ENCODE measurements at places on chromosomes 7 and 10.

- no peak for DNase-seq
Measured at GRCh38 chr7:79681454-79681853, 228.0 kb upstream of the MAGI2 start.

DNA sequence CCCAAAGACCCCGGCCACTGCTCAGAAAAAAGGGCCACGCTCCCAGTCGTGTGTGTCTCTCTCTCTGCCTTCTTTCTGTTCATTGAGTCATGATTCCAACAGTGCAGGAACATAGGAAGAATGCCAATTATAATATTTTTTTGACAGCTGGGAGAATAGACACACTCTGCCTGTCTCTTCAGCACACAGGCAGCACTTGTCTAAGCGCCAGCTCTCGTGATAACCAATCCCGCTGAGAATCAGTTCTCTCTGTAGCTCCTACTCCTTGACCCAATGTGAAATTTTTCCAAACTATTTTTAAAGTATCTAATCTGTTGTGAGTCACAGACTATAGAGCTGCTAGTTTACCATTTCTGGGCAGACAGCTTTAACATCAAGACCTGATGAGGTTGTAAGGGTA lies 145.7 kb upstream of the RHEB start:
- peak; percentile 16 for DNase-seq

GRCh38 chr10:113064039-113064438 lies 114.0 kb downstream of the TCF7L2 start:
- no peak for DNase-seq

- DNase-seq = peak; percentile 98
Measured at GRCh38 chr10:71840177-71840957, 10.7 kb downstream of the PSAP start.

GRCh38 chr7:140326116-140326928 lies 72.0 kb downstream of the SLC37A3 start:
- peak; percentile 46 for DNase-seq

GRCh38 chr7:1054438-1054837 lies 10.1 kb downstream of the GPR146 start:
- DNase-seq = no peak

- no peak for DNase-seq
Measured at GRCh38 chr10:51425431-51425830, 274.0 kb downstream of the CSTF2T start.

DNA sequence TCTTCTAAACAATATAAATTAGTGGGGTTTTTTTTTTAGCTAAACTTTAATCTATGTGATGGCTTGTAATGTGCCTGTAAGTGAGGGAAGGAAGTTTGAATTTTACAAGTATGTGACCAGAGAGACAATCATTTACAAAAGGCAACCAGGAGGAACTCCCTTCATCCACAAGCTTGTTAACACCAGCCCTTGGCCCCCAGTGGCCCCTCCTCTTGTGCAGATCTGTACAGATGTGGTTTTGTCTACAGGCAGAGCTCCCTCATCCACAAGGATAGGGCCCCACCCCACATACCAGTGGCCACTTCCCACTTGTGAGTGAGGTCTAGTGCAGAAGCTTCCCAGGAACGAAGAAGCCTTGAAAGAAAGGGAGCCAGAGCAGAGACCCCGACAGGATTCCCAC lies 234.1 kb upstream of the KMT2E start:
- DNase-seq = no peak

GRCh38 chr7:107758667-107759066 lies 14.7 kb downstream of the CBLL1 start:
- no peak for DNase-seq

DNA sequence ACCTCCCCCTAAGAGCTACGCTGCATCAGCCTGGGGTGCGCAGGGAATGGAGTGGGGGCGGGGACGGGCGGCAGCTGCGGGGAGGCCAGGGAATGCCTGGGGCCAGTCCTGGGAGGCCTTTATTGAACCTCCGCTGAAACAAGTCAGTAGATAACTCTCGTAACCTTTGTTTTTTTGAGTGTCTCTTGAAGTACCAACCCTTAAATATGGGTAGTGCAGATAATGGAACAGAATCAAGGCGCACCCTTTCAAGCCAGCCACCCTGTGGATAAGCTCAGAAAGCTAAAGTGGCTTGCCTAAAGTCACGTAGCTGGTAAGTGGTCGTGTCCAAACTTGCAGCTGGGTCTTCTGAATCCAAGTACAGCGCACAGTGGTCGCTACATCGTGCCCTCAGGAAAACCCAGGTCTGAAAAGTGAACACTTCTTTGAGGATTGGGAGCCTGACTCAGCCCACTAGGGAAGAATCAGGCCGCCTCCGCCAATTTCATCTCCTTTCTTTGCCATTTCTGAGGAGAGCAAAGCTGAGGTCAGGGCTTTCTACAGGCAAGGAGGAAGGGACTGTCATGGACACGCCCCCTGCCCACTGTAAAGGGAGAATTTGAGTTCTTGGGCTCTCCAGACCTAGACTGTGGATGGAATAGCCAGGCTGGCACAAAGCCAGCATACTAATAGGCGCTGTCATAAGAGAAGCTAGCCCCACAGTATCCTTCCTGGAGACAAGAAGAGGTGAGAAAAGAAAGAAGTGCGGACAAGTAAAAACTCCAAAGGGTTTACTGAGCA lies 3.2 kb upstream of the EGR2 start:
- DNase-seq = no peak

GRCh38 chr7:156988343-156989185 lies 21.9 kb downstream of the MNX1 start:
- no peak for DNase-seq

DNA sequence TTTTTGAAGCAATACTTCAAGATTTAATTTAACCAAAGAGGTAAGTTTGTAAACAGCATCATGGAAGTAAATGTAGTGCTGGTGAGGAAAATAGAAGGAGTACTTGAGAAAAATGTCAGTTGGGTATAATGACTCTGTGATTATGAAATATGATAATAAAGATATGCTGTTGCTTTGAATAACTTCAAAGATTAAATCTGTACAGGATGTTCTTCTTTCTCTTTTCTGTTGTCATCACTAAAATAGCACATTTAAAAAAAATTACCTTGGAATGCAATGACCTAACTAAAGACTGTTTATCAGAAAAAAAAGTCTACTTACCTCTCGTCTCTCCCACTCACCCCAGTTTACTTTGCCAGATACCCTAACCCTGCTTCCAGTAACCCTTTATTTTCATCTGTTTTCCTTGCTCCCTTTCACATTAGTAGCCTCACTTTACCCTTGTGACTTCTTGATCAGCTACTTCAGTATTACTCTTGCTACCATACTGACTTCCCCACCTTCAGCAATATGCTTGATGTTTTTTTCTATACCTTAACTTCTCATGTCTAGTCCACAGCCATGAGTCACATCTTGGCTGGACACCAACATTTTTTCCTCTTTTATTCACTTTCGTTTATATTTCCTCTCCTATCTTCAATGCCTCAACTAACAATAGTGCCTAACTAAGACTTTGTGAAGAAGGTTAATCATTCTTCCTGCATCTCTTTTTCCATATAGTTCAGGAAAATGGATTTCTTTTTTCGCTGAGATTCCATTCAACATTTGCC lies 29.7 kb upstream of the TAS2R16 start:
- no peak for DNase-seq

- no peak for DNase-seq
Measured at GRCh38 chr7:107711301-107711700, 32.6 kb upstream of the CBLL1 start.

DNA sequence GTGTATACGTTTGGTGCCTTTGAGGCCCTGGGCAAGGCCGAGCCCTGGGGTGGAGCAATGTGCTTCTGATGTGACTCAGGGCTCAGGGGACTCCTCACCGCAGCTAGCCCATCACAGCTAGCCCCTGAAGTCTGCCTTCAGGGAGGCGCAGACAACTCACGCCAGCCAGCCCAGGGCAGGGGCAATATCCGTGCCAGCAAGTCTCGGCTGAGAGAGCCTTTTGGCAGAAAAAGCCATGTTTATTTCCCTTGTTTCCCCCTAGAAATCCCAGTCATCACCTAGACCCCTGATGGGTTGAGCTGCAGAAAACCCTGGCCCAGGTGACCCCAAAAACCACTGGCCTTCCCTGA lies 90.4 kb downstream of the CHST15 start:
- DNase-seq = no peak

DNA sequence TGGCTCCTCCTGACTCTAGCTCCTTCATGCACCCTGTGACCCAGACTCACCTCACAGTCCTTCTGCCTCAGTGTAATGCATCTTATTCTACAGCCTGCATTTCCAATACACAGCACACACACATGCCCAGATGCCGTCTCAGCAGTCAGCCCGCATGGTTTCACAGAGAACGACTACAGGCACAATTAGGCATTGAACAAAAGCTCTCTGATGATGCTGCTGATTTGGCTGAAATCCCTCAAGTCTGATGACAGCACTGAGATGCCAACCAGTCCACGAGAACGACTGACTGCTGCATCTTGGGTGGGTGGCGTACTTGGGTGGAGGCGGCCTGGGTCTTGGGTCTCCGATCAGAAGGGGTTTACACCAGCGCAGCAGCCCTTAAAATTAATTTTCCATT lies 200.4 kb downstream of the TAX1BP1 start:
- no peak for DNase-seq

DNA sequence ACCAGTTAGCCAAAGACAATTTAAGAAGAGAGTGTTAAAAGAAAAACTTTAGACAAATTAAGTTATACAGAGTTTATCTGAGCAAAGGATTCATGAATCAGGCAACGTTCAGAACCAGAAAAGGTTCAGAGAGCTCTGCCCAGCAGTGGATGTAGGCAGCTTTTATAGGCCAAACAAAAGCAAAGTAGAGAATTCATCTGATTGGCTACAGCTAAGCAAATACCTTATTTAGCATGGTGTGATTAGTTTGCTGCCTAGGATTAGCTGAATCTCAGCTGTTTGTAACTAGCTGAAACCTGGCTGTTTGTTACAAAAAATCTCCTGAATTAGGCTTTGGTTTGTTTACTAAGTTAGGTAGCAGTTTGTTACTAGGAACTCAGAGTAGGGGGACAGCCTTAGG lies 66.0 kb downstream of the SLC25A40 start:
- DNase-seq = no peak

GRCh38 chr10:71610651-71611050 lies 108.9 kb downstream of the C10orf105 start:
- no peak for DNase-seq

- DNase-seq = no peak
Measured at GRCh38 chr7:7868572-7868899, 100.1 kb upstream of the GLCCI1 start.

DNA sequence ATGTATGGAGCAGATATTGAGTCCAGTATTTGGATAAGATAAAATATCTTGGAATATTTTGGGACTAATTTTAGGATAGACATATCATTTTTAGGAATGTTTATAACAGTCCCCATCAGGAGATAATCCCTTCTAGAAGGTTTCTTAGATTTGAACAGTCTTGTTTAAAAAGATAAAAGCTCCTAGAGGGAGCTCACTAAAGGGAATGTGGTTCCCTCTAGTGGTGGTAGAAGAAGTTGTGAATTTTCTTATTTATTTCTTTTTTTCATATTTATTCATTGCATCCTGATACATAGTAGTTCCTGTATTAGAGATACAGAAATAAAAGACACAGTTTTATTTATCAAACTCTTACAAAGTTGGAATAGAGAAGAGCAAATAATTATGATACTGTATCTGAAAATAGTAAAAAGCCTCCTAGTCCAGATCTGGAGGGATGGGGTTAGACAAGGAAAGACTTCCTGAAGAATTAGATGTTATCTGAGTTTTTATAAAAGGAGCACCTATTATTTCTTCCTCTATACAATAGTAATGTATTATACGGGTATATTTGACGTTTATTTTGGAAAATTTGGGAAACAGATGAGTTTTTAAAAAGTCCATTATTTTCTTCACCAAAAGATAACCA lies 24.5 kb upstream of the KLF14 start:
- peak; percentile 72 for DNase-seq

DNA sequence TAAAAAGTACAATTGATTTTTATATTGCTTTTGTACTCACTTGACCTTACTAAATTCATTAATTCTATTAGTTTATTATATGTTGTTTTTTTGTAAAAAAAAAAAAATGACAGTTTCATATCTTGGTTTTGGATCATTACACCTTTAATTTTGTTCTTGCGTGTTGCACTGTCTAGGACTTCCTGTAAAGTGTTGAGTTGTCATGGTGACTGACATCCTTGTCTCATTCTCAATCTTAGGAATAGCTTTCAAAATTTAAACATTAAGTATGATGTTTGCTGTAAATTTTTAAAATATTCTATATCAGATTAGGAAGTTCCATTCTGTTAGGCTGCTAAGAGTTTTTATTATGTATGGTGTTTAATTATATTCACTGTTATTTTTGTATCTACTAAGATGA lies 139.1 kb downstream of the ARHGAP12 start:
- no peak for DNase-seq

DNA sequence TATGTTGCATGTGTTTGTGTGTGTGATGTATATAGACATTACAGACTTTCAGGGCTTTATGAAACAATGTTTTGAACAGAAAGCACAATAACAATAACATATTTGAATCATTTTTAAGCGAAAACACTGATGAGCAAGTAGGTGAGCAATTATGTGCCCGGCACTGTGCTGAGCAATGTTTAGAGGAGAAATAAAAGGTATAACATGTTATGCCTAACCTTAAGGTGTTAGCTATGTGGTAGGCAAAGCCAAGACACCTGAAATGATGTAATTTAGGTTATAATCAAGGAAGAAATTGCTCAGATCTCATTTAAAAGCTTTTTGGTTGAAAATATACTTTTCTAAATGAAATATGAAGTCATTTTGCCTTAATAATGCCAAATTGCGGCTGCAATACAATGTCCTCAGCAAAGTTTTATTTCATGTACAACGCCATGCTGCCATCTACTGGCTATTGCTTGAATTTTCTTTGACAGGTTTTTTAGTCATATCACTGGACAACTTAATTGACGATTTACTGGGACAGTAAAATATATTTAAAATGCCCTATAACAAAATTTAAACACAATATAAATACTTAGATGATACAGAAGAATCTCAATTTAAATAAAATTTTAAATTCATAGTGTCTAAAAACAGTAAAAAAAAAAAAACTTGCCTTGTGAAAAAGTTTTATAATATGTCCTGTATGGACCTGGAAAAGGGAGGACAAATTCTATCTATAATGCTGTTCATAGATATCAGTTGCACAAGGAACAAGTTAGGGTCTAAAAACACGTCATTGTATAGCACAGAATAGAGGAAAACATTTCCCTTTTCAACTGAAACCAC lies 131.1 kb upstream of the CDK1 start:
- peak; percentile 56 for DNase-seq
